NCI-H1436 treated with DMSO at 0.1 percent for 48 hours (cell line): ENCODE measurements at places on chromosomes 12 and 14.

- DNase-seq: no peak
These were observed 85.1 kb downstream of the RGS6 start for GRCh38 chr14:72017290-72017689.

DNA sequence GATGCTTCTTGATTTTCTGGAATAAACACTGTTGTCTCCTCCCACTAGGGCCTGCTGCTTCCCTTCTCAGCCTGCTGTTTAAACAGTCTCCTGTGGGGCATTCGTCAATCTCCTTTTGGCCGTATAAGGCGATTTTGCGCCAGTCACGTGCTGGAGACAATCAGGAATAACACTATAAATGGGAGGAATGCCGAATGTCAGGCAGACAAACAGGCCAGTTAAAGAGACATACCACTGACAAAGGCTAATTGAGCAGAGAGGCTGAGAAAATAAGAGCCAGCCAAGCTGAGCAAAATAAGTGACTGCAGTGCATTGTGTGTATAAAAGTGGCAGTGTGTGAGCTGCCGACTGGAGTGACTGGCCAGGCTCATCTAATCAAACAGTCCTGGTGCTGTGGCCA is 23.3 kb downstream of the DMAC2L start:
- DNase-seq: no peak

GRCh38 chr12:1403417-1403816 is 191.0 kb downstream of the FBXL14 start:
- DNase-seq: no peak

GRCh38 chr12:55250944-55251343 is 6.5 kb downstream of the OR6C74 start:
- no peak for DNase-seq

DNA sequence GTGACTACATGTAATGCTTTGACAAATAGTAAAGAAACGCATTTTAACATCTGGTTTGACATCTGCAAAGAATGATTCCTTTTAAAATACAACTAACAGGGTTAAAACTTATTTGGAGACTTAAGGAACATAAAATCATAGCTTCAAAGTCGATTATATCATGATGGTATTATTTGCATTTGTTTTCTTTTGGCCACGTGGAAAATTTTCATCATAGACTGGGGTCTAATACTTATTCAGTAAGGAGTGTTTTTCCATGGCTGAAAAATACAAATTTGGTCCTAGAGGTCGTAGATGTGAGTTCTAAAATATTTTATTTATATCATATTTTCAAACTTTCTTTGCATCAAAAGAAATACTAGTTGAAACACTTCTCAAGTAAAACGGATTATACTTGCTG is 31.5 kb upstream of the LMNTD1 start:
- DNase-seq: no peak
